ENCODE measurements at places on chromosomes 16 and 17.

GRCh38 chr17:80219013-80219762 lies 945 bp downstream of the SGSH start:
- DNase-seq: peak; percentile 96

DNA sequence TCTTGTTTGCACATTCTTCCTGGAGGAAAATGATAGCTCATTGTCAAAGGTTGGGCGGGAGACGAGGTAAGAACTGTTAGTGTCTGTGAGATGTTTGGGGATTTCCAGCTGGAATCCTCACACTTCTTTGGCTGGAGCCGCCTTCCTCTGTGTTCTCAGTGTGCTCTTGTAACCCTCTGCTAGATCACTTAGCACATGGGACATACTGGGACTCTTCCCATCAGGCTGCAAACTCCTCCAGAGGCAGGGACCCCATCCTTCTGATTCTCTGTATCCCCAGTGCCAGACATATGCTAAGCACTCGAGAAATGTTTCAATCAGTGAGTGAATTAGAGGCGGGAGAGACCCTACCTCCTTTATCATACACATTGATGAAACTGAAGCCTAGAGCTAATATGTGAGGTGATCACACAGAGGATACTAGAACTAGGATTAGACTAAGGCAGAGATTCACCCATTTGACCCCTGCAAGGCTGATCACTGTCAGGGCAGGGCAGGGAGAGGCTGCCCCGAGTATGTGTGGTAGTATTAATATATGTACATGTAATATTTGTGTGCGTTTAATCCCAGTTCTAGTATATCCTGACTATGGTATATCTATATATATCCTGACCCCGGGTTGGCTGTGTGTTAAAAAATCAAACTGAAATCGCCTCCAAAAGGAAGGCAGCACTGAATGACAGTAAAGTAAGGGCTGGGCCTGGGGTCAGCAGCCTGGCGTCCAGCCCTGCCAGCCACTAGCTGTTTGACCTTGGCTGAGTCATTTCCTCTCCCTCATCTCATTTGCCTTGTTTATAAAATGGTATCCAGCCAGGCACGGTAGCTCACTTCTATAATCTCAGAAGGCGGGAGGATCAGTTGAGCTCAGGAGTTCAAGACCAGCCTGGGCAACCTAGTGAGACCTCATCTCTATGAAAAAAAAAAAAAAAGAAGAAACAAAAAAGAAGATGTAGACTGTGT lies 75.5 kb upstream of the TBX2 start:
- no peak for DNase-seq

DNA sequence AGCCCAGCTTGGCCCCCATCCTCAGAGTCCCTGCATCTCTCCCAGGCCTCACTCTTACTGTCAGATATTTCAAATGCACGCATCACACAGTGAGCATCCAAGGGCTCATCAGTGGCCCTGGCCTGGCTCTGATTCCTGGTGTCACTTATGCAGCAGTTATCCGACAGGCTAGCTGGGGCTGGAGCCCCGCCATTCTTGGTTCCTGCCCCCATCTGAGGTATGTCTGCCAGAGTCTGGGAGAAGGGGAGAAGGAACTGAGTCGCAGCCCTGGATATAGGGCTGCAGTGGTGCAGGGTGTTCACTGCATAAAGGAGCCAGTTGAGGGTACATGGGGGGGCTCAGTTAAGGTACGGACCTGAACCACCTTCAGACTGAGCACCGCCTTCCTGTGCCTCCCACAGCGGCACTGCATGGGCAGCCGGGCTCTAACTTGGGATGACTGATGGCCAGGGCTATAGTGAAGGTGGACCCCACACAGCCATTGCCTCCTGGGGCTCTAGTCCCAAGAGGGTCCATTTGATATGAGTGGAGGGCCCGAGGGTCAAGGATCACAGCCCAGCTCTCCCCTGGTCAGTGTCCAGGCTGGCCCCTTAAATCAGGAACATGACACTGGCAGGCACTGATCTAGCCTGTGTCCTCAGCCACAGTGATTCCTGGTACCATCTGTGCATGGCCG lies 1.8 kb upstream of the RASD1 start:
- DNase-seq: no peak

DNA sequence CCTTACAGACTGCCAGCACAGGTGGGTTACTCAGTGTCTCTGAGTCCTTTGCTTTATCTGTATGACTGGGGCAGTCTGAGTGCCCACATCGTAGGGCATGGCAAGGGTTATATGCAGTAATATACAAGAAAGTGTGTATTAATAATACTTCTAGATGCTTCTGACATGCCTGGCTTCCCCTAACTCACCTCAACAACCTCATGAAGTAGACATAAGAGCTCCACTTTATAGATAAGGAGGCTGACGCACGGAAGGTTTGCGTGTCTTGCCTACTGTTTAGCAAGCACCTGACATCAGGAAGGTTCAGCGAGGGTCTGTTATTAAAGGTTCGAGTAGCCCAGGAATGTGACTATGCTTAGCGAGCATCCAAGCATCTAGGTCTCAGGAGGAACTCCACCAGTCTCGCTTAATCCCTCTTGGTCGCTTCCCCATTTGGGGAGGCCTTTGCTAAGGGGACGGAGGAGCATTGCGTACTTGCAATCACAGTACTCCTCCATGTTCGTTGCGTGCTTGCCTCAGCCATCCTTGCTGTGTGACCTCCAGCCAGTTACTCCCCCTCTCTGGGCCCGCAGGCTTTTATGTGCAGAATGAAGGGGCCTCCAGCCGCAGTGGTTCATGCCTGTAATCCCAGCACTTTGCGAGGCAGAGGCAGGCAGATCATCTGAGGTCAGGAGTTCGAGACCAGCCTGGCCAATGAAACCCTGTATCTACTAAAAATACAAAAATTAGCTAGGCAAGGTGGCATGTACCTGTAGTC lies 1.6 kb downstream of the KCNG4 start:
- no peak for DNase-seq

GRCh38 chr17:47693731-47694580 lies at the start of gene TBKBP1:
TBKBP1 (plus strand) TSS chr17:47694161; CDS start chr17:47696113, 1,952 bp downstream.
- DNase-seq: peak; percentile 63

DNA sequence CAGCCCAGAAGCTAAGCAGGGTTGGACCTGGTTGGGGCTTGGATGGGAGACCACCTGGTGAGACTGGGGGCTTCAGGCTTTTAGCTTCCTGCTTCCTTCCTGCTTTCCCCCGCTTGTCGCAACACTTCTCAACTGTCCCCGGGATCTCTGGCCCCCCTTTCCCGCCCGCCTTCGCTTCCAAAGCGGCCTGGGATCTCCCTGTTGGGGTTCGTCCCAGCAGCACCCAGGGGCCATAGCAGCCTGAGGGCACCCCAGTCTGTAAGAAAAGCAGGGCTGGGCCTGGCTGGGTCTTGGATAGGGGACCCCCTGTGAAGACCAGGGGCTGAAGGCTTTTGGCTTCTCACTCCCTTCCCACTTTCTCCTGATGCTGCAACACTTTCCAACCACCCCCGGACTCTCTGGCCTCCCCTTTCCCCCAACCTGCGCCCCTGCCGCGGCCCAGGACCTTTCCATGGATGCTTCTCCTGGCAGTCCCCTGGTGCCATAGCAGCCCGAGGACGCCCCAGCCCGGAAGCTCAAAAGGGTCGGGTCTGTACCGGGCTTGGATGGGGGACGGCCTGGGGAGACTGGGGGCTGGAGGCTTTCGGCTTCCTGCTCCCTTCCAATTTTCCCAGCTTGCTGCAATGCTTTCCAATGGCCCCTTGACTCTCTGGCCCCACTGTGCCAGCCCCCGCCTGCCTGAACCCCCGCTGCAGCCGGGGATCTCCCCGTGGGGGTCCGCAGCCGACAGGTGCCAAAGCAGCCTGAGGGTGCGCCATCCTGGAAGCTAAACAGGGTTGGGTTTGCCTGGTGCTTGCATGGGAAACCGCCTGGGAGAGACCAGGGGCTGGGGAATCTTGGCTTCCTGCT lies 2276.2 kb downstream of the TP53TG3F start:
- no peak for DNase-seq

All from activated CD4-positive, alpha-beta T cell treated with anti-CD3 and anti-CD28 coated beads for 48 hours (primary cell).